ENCODE measurements at places on chromosomes 5 and 9.

DNA sequence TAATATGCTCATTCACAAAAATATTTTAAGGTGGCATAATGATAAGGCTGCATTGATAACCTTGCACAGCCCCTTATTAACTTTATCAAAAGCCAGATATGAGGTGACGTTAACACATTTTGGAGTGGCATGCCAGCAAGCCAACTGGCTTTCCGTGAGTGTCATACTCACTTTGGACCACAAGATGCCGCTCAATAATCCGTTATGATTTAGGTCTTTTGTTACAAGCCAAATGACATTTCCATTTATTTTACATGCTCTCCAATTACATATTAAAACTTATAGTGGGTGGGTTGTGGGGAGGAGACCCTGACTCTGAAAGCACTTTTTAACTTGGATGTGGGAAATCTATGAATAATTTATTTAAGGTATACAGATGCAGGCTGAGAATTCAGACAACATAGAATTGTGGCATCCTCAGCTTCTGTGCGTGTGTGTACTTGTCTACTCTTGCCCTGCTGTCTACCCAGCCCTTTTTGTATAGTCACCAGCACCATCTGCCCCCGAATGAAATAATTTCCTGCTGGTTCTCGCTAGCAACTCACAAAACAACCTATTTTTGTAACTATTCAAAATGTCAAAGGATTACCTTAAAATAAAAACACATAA, 305.1 kb downstream of the PSAT1 start:
- DNase-seq = peak; percentile 35

DNA sequence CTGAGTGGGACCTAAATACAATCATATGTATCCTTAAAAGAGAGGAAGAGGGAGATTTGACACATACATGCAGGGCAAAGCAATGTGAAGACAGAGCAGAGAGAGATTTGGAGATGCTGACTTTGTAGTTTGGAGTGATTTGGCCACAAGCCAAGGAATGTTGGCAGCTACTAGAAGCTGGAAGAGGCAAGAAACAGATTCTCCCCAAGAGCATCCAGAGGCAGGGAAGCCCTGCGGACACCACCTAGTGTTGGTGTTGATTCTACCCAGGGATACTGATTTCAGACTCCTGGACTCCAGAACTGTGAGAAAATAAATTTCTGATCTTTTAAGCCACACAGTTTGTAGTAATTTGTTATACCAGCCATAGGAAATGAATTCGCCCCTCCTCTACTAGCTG, 64.9 kb upstream of the OSMR start:
- DNase-seq = peak; percentile 1

DNA sequence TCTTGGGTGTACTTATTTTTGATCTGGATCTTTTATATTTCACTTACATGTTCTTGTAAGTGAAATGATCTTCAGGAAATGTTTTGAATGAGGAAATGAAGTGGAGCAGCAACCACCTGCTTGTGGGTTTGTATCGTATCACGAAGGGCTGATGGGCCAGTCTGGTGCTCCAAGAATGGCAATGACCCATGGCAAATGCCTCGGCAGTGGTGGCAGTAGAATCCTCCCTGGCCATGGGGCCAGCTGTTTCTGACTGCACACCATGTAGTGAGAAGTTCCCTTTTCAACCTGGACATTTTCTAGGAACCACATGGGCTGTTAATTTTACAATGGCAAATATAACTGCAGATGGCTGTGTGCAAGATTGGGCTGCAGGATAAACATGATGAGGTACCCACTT, 29.9 kb downstream of the MAT2B start:
- DNase-seq = no peak

GRCh38 chr5:95519151-95519550, 35.6 kb downstream of the SKIC3 start:
- no peak for DNase-seq

DNA sequence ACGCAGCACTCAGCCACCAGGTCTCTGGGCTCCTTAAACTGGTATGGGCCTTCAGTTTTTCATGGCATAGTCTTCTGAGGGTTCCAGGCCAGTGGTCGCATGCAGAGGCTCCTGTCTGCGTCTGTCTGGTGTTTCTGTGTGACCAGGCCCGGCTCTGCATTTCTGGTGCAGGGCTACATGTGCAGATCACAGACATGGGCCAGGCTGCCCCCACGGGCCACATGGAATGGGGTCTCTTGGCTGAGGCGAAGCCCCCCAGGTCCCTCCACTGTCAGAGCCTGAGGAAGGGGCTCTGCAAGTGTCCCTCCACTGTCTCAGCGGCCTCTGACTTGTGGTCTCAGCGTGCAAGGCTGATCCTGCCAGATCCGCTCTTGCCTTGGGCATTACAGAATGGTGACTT, 15.6 kb upstream of the CARD19 start:
- no peak for DNase-seq

GRCh38 chr5:150368526-150368925, 11.0 kb downstream of the TCOF1 start:
- no peak for DNase-seq

DNA sequence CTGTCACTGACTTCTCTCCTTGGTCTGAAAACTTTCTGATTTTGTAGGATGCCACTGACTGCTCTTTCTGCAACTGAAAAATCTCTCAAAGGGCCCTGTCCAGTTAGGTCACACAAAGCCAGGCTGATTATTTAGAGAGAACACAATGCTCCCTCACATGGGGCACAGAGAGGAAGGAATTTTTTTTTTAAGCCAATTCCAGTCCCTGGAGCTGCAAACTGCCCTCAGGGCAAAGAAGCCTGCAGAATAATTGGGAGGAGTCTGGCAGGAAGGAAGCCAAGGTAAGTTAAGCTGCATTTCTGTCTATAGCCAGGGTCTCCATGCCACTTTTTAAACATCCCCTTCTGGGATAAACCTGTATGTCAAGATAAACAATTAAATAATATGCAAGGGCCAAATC, 305.5 kb downstream of the ZSWIM6 start:
- no peak for DNase-seq

GRCh38 chr5:40224421-40224820, 455.3 kb upstream of the PTGER4 start:
- no peak for DNase-seq

GRCh38 chr9:23820451-23821374, 5.3 kb downstream of the ELAVL2 start:
- peak; percentile 25 for DNase-seq

GRCh38 chr9:98539954-98540353, 168.8 kb downstream of the GABBR2 start:
- no peak for DNase-seq

DNA sequence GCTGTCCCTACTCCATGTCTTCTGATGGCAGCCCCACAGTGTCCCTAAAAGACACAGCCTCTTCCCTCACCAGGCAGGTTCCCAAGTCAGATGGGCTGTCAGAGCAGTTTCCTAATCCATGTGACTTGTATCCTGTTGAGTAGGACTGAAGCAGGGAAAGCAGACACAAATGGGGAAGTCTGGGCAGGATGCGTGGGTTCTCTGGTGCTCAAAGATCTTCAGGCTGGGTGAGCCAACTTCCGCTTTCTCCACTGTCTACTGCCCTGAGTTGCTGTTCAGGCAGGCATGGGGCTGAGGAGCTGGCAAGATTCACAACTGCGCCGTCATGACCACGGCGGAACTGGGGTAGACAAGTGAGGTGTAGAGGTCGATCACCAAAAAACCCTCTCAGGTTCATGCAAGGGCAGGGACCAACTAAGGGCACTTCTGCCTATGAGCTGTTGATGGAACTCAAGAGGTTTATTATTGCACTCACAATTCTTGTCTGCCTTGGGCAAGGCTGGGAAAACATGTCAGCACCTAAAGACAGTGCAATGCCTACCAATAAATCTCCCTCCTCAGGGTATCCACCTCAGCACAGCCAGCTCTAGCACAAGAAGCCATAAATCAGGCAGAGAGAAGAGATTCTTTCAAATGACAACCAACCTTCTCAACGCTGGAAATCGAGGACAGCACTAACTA, 83.4 kb downstream of the RAPGEF1 start:
- DNase-seq = no peak

GRCh38 chr5:134136771-134137170, 22.3 kb downstream of the TCF7 start:
- DNase-seq = no peak
